ENCODE measurements at places on chromosomes 5 and 9. TPM values are rescaled to one million over a fixed set of nuclear protein-coding genes. Genes with fewer than 3 reads are reported as not detected.

COL15A1 gene
- 41.0 TPM for total RNA-seq

IFNA2 gene
- total RNA-seq = not detected

TAF9 gene
- total RNA-seq = 114 TPM

KCNN2 gene
- total RNA-seq = 0.50 TPM

CA9 gene
- 0.26 TPM for total RNA-seq
